ENCODE measurements at places on chromosomes 13 and 19.

GRCh38 chr13:114080739-114081561 lies 51.5 kb downstream of the RASA3 start:
- DNase-seq = no peak

GRCh38 chr19:53867225-53868090 lies at the start of gene MYADM:
Gene MYADM, plus strand, starts transcription at chr19:53867883. Its CDS starts 5,647 bp downstream, at chr19:53873530.
- peak; percentile 97 for DNase-seq

- DNase-seq = no peak
Measured at GRCh38 chr13:47594833-47595232, 406.2 kb downstream of the SUCLA2 start.

DNA sequence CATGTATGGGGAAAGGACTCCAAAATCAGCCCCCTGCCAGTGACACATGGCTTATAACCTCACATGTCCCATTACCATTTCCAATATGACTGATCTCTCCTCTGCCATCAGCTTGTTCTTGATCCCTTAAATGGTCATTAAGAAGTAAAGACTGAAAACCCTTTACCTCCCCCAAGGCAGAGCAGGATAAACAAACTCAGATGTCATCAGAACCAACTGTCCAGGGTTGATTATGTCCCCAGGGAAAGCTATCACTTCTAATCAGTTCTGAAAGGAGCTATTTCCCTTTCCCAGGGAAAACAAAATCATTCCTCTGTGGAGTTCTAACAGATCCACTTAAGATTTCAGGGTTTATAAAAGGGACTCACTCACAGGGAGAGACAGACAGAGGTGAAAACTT lies 350.9 kb downstream of the SUCLA2 start:
- no peak for DNase-seq
